ENCODE measurements at places on chromosomes 6 and 20.

- DNase-seq: no peak
Observed at GRCh38 chr6:145380186-145380585, 355.1 kb downstream of the EPM2A start.

DNA sequence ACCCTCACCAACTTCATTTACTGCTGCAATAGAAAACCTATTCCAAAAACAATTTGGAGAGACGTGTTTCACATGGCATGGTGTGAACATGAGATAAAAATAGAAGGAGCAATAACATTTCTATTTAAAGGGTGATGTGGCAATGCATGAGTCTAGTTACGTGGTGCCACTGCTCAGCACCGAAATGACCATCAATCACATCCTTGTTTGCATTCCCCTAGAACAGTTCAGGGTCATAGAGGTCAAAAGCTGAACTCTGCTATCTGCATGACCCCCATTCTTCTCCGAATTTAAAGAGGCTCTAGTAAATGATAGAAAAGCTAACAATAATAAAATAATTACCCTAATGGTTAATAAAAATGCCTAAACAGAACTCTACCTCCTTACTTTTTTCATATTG lies 29.5 kb downstream of the ROS1 start:
- no peak for DNase-seq

- no peak for DNase-seq
Observed at GRCh38 chr6:7773322-7773721, 47.4 kb downstream of the BMP6 start.

DNA sequence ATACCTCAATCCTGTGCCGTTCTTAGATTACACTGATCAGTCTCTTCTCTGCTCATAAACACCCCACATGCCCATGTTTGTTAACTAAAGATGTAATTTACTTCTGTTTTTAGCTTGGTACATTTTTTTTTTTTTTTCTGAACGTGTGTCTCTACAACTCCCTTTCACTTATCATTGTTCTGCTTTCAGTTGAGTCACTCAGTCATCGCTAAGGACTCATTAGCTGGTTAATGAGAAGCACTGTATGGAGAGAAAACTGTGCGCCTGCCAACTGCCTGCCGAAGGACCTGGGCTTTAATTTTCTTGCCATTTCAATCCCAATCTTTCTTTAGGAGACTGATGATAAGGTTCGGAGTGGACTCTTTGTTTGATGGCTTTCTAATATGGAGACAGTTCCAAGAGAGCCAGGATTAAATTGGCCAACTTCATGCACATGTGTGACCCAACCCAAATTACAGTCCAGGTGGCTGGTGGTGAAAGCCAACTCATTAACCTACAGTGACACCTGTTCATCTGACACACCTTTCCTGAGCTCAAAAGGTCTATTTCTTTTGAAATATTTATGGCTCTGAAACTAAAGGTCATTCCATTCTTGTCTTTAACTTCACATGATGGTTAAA lies 334.1 kb downstream of the BCKDHB start:
- DNase-seq: no peak

GRCh38 chr6:157760137-157760536 lies 62.9 kb upstream of the SNX9 start:
- no peak for DNase-seq

GRCh38 chr6:54602591-54602990 lies 244.0 kb upstream of the FAM83B start:
- no peak for DNase-seq

DNA sequence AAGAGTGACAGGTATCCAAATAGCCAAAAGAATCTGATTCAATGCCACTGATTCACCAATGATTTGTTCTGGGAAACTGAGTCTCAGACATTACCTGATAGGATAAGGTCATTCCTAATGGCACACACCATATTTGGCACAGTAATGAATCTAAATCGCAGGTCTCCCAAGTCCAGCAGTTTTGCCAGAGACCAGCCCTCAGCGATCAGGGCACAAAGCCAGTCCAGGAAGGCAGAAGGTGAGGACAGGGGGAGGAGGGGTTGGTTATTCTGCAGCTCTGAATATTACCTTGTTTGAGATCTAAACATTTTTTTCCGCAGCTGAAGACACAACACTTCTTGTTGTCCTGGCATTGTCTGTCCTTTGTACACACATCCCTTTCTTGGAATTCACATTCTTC lies 1.9 kb downstream of the EPPIN start:
- no peak for DNase-seq

Measured in activated CD4-positive, alpha-beta T cell treated with anti-CD3 and anti-CD28 coated beads for 48 hours (primary cell).